Fibroblast of skin of left biceps (primary cell): ENCODE measurements at places on chromosomes 16 and 17.

- no peak for DNase-seq
Observed at GRCh38 chr17:61414141-61414935, 14.7 kb downstream of the TBX2 start.

DNA sequence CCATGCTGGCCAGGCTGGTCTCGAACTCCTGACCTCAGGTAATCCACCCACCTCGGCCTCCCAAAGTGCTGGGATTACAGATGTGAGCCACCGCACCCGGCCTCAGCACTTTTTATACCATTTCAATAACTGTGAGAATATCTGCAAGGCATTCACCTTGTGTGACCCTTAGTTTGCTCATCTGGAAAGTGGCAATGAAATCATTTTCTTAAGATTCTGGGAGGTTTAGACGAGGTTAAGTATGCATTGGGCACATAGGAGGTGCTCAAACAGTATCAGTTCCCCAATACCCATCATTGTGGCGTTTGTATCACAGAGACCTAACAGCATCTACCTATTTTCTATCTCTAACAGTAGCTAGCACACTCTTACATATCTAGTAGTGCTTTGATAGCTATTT, 481.9 kb upstream of the ERCC4 start:
- no peak for DNase-seq

GRCh38 chr17:77999413-78000173, 41.1 kb downstream of the TNRC6C start:
- no peak for DNase-seq

DNA sequence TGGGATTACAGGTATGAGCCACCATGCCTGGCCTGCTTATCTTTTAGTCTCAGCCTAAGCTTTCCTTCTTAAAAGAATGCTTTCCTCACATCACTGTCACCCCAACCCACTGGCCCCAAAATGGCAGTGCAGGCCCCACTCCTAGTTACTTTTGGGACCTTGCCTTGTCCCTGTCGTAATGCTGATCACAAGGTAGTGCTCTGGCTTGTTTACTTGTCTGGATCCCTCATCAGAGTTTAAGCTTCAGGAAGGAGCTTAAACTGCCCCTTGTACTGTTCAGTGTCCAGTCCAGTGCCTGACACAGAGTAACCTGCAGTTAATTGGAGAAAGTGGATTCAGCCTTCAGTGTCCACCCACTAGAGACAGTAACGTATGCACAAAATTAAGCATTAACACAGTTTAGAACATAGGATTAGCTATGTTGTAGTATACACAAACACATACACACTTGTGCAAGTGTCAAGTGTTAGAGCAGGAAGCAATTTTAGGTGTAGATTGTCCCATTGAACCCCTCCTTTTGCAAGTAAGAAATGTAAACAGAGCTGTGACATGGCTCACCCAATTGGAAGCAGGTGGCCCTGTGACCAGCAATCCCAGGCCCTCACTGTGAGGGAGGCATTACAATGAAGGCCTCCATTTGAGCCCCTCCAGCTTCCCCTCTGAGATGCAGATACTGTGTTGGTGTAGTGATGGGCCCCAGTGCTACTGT, 44.2 kb downstream of the LDHD start:
- DNase-seq, result no peak

- DNase-seq, result no peak
Observed at GRCh38 chr16:4246777-4247459, 5.0 kb upstream of the SRL start.

GRCh38 chr17:9958586-9959281, 53.7 kb upstream of the RCVRN start:
- no peak for DNase-seq

DNA sequence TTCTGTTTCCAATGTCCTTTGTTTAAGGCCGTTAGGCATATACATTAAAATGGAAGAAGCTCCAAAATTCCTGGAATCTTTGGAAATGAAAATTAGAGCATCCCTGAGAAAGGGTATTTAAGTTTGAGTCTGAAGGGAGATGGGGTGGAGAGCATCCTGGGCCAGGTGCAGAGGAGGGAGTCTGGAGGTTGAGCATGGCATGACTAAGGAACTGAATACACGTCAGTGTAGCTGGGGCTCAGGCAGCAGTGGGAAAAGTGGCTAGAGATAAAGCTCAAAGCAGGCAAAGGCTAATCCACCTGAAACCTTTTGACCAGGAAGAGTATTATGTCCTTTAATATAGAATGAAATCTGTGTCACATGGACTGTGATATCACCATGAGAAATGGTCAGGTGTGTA, 669.0 kb upstream of the RBFOX1 start:
- no peak for DNase-seq

DNA sequence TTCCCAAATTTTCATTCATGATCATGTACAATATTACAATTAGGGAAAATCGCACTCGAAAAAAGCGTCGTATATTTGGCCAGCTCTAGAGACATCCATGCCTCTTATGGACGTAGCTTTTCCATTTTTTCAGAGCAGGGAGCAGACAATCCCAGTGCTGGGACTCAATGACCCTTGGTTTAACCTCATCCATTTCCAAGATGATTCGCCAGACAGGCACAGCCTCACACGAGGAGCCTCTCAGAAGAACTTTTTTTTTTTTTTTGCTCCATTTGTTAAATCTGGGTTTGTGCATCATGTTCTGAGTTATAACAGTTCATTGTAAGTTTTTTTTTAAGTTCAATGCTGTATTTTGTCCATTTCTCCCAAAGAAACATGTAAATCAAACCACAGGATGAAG, 92.1 kb downstream of the ZDHHC7 start:
- no peak for DNase-seq

DNA sequence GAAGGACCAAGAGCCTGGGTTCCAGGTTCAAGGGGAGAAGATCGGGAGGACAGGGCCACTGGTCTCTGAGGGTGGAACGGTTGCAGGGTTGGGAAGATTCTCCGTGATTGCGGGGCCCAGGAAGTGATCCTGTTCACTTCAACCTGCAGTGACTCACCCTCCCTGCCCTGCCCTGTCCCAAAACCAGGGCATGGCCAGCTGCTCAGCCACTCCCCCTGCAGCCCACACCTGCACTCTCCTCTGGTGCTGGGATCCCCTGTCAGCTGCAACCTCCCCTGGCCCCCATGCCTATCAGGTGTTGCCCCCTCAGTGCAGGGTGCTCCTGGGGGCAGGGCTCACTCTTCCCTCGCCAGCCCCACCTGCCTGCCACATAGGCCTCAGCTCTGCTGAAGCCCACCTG, 1.1 kb downstream of the RUNDC3A start:
- no peak for DNase-seq

- no peak for DNase-seq
Observed at GRCh38 chr17:17711641-17712162, 30.4 kb downstream of the RAI1 start.

GRCh38 chr17:35428229-35428628, 4.1 kb downstream of the SLFN12 start:
- DNase-seq, result no peak

- DNase-seq, result peak; percentile 68
Observed at GRCh38 chr17:76772842-76773525, 35.1 kb downstream of the MFSD11 start.

DNA sequence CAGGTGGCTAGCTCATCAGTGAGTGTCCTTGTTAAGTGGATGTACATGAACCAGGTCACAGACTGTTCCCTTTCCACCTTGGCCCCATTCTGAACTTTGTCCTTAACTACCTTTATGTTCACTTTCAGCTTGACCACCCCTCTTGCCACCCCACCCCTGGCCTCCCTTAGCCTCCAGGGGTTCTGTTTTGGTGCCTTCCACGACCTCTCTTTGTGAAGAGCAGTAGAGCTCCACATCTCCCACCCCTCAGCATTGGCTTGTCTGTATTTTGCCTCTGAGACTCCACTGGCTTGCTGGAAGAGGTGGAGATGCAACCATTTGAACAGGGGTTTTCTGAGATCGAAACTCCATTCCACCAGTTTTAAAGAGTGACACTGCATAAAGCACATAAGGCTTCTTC, 123.5 kb downstream of the RGS9 start:
- DNase-seq, result no peak

- peak; percentile 90 for DNase-seq
Observed at GRCh38 chr16:89395150-89396142, 94.9 kb downstream of the ANKRD11 start.

GRCh38 chr17:20073055-20073979, 64.2 kb downstream of the SPECC1 start:
- no peak for DNase-seq

DNA sequence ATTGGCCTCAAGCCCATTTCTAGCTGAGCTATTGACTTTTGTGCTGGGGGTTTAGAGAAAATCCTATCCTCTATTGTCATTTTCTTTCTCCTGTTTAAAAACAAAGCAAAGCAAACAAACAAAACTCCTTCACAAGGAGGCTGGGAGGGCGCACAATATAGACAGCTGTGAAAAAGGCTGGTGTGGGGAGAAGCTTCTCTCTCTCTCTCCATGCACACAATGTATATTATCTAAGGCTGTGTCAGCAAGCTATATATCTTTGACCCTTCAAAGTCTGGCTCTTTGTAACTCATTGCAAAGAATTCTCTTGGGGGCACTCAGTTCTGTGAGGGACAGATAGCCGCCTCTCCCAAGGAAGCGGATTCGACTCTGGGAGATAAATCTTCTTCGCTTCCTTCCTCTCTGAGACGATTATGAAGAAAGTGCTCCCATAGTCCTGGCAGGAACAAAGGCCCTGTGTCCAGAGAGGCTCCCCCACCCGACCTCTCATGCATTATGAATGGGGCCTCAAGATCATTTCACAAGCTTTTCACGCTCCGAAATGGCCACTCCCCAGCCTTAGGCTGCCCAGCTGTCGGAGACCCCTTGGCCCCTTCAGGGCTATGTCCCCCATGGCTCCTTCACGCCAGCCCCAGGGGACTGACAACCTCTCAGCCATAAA, 33.2 kb upstream of the MEAK7 start:
- no peak for DNase-seq

- peak; percentile 55 for DNase-seq
Observed at GRCh38 chr16:15434425-15435215, at the start of gene BMERB1. Gene BMERB1, plus strand, starts transcription at chr16:15434588. Its CDS starts 66 bp downstream, at chr16:15434654.

DNA sequence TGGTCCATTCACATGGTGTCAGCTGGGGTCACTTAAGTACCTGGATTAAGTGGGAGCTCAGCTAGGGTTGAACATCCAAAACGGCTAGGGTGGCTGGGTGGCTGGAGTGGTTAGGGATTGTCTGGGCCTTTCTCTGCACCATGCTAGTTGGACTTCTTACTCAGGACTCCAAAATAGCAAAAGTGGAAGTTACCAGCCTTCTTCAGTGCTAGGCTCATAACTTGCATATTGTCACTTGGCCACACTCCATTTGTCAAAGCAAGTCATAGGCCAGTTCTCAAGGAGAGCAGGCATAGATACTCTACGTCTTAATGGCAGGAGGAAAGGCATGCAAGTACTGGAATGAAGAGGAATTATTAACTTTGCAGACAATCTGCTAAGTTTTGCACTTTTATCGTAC, 69.7 kb downstream of the ESRP2 start:
- no peak for DNase-seq

DNA sequence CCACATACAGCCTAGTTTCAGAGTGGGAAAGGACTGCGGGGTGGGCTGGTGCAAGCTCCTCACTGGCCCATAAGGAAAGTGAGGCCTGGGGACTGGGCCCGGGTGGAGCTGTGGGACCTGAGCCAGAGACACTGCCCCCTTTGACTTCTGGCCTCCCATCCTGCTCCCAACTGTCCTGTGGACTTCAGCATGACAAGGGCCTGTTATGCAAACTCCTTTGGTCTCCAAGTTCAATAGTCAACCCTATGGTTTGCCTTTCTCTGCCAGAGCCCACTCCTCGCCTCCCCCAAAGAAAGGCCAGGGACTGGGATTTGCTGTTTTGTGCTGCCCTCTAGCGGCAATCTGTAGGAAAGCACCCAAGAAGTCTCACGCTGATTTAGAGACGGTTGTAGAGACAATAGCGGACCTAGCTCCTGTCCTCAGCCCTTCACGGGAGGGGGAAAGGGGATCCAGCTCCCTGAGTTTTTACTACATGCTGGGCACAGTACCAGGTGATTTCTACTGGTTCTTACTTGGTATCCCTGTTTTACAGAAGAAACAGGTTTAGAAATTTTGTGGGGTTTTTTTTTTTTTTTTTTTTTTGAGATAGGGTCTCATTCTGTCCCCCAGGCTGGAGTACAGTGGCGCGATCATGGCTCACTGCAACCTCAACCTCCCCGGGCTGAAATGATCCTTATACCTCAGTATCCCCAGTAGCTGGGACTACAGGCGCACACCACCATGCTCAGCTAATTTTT, 1.2 kb upstream of the TLCD3B start:
- no peak for DNase-seq

DNA sequence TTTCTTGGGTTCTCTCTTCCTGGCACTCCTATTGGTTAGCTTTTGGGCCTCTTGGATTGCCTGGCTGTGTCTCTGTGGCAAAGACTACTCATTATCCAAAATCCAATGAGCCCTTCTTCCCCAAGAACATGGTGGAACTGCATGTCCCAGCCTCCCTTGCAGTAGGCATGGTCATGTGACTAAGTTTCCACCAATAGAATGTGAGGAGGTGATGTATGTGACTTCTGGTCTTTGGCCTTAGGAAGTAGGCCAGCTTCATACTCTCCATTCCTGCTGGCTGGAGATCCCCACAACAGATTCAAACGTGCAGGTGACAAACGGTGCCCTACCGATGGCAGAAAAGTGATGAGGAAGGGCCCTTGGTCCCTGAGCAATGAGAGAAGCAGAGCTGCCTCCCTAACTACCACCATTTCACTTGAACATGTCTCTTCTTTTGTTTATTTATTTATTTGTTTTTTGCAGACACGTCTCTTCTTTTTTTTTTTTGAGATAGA, 17.3 kb upstream of the SPN start:
- DNase-seq, result no peak

DNA sequence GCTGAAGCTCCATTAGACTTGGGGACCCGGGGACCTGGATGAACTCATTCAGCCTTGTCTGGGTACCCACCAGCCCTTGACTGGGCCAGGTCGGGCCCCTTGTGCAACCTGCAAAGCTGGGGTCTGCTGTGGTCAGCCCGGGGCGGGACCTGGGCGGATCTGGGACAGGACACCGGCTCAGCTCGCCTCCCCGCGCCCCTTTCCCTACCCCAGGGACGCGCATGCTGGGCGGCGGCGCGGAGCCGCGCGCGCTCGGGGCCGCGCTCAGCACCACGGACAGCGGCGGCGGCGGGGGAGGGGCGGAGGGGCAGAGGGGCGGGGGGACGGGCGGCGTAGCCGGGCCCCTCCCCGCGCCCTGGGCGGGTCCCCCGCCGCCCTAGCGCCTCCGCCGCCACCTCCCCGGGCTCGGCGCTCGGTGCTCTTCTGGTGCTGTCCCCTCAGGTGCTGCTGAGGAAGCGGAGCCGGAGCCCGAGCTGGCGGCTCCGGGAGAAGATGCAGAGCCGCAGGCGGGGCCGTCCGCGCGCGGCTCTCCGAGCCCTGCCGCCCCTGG, 7.4 kb downstream of the ACD start:
- no peak for DNase-seq
